ENCODE measurements at places on chromosomes 1 and 21. TPM values are rescaled to one million over a fixed set of nuclear protein-coding genes. Genes with fewer than 3 reads are reported as not detected.

Gene LPAR3
- 0.91 TPM for total RNA-seq

Gene TMEM82
- not detected for total RNA-seq

GRCh38 chr1:162855461-162856150 lies 5.4 kb downstream of the CCDC190 start:
- peaks cover 39% of the 10 kb centered on the region for H3K4me1 ChIP-seq
- no peaks in the 10 kb centered on the region for H3K36me3 ChIP-seq
- H3K4me3 ChIP-seq: peak overlapping the region; percentile 3
- H3K27ac ChIP-seq: peak overlapping the region; percentile 92
- peak; percentile 76 for DNase-seq

DNA sequence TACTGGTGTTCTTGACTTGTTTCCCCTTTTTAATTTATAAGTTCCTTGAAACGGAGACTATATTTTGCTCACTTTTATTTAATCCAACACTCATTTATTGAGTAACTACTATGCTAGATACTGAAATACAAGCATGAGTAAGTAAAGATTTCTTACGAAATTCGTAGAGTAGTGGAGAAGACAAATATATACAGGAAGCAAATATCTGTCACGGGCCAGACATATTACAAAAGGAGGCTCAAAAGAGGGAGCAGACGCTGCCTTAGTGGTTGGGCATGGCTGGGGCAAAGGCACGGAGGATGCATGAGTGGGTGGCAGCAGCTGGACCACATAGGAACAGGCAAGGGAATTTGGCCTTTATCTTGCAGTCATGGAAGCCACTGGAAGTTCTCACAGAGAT lies 6.8 kb downstream of the NCF2 start:
- no peak overlapping the region for H3K4me3 ChIP-seq
- no peak for DNase-seq
- no peaks in the 10 kb centered on the region for H3K36me3 ChIP-seq
- no peak overlapping the region for H3K27ac ChIP-seq
- H3K4me1 ChIP-seq: no peaks in the 10 kb centered on the region
- no peaks in the 10 kb centered on the region for H3K27me3 ChIP-seq

DNA sequence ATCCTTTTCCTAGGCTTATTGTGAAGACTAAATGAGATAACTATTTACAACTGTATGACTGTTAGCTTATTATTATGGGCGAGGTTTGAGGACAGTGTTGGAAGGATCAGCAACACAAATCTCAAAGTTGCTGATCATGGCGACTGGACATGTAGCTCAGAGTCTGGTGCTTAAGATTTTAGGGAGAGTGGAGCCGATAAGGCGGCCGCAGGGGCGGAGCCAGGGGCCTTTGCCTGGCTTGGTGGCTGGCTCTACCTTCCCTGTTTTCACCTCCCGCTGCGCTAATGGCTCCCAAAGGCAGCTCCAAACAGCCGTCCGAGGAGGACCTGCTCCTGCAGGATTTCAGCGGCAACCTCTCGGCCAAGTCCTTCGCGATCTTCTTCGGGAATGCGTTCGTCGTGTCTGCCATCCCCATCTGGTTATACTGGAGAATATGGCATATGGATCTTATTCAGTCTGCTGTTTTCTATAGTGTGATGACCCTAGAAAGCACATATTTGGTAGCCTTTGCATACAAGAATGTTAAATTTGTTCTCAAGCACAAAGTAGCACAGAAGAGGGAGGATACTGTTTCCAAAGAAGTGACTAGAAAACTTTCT lies 45.5 kb downstream of the GIPC2 start:
- no peak overlapping the region for H3K27ac ChIP-seq
- no peak for DNase-seq
- H3K27me3 ChIP-seq: no peaks in the 10 kb centered on the region
- no peaks in the 10 kb centered on the region for H3K36me3 ChIP-seq
- H3K4me1 ChIP-seq: peaks cover 11% of the 10 kb centered on the region

- no peak for DNase-seq
- H3K36me3 ChIP-seq: no peaks in the 10 kb centered on the region
- no peak overlapping the region for H3K27ac ChIP-seq
Measured at GRCh38 chr1:213474054-213474453, 423.0 kb downstream of the RPS6KC1 start.

DNA sequence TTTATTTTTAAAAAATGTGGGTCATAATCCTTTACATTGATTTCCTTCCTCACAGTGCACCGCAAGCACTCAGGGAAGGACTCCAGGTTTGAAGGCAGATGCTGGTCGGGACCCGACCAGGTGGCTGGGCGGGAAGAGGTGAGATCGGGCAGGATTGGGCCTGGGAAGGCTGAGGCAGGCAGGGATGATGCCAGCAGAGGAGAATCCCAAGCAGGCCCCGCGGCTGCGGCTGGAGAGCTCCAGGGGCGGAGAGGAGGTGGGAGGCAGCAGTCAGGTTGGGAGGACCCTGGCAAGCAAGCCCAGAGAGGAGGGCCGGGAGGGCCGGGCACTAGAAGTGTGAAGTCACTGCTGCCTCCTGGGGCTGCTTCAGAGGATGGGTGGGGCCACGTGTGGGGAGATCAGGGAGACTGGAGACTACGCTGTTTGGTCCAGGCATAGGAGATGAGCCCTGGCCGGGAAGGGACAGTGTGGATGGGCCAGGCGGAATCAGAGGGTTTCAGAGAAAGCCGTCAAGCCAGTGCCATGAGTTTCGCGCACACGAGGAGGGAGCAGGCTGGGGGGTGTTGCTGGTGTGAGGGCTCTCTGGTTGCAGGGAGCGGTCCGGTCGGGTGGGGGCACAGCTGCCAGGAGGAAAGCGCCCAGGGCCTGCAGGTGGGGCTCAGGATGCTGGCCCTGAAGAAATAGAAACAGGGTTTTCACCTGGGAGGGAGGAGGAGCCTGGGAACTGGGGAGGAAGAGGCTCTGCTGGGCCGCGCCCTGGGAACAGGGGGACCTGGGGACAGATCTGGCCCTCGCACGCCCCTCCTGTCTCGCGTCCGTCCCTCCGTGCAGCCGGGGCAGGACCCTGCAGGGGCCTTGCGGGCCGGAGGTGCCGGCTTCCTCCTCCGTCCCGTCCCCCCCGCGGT lies 888 bp upstream of the COL18A1 start:
- H3K36me3 ChIP-seq: no peaks in the 10 kb centered on the region
- no peaks in the 10 kb centered on the region for H3K27me3 ChIP-seq
- H3K4me3 ChIP-seq: peak overlapping the region; percentile 44
- peak; percentile 76 for DNase-seq
- peaks cover 27% of the 10 kb centered on the region for H3K4me1 ChIP-seq

- H3K27me3 ChIP-seq: no peaks in the 10 kb centered on the region
- DNase-seq: peak; percentile 3
- no peak overlapping the region for H3K4me3 ChIP-seq
- H3K27ac ChIP-seq: no peak overlapping the region
Measured at GRCh38 chr1:183654706-183655105, 1.6 kb upstream of the APOBEC4 start.
